Activated CD4-positive, CD25-positive, alpha-beta regulatory T cell treated with anti-CD3 and anti-CD28 coated beads, Interleukin-2, amount 50 U/mL, for 72 hours (primary cell): ENCODE measurements at places on chromosomes 7 and 10.
A peak's percentile ranks its signal among the peaks of the same experiment; 100 is the strongest.

DNA sequence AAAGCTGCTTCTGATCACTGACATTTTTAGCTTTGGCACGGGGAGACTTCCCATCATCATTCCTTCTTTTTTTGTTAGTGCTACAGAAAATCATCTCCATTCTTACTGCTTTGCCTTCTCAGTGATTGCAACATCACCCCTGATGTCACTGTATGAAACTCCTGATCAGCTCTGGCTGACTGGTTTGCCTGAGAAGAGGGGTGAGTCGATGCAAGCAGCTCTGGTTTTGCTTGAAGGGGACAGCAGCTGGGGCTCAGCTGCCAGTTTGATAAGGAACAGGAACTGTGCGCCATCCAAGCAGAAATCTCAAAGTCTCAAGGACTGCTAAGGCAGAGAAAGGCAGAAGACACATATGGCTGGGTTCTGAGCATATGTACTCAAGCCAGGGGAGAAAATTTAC is 808.5 kb upstream of the CELF2 start:
- no peak for DNase-seq

GRCh38 chr10:72274730-72275350 is 1.1 kb downstream of the DDIT4 start:
- DNase-seq, result peak; percentile 80

- no peak for DNase-seq
Measured at GRCh38 chr10:73965890-73966768, 31.8 kb upstream of the VCL start.

DNA sequence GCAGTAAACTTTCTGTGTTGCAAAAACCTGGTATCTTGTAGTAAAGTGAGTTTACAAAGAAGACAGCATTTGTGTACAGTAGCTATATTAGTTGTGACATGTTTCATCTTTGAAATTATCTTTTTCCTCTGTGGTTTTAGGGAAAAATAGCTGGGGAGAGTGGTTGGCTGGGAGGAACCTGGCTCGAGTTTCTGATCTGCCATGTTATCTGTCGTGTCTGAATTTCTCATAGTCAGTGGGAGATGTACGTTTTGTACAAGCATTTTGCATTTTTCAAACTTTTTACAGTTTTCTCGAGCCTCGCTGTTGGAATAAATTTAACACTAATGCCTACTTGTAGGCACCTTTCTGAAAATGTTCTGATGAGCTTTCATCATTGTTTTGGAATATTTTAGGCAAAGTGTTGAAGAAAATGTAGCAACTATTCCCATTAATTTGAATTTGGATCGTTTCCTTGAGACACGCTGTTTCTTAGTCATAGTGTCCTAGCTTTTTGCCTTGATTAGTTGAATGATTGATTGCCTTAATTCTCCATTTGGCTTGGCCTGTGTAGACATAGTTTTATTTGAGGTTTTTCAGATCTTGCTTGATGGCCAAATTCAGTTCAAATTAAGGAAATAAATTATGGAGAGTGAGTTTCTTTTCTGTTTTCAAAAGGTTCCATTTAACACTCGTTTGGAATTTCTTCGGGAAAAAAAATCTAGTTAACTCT is 65.1 kb downstream of the CAMK1D start:
- DNase-seq, result no peak

GRCh38 chr10:128318366-128318765 is 192.1 kb upstream of the MKI67 start:
- DNase-seq, result no peak

DNA sequence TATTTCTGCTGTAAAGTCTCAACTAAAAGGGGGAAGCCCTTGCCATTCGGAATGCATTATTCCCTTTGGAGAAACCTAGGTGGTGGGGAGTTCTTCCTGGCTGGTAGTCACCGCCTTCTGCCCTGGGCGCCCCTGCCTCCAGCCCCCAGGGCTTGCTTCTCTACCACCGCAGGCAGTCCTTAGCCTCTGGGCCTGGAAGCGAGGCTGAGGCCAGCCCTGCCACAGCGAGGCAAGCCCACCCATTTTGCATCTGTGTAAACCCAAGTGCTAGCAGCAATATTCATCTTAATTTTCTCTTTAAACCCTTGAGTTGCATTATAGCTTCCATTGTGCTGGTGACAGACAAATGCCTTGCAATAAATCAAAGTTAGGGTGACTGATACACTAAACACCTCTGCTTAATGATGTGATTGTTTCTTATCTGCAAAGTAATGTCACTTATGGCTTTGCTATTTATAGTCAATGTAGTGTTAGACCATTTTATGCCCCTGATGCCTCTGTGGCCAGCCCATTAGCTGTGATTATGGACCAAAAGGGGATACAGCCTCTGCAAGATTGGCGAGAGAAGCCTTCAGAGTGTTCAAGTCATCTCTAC is 26.2 kb upstream of the MGMT start:
- no peak for DNase-seq
